Stimulated activated CD8-positive, alpha-beta memory T cell treated with anti-CD3 and anti-CD28 coated beads, Interleukin-2, amount 100 ng/mL, for 48 hours (primary cell): ENCODE measurements at places on chromosomes 1 and 21.

GRCh38 chr1:182495693-182496092, 45.7 kb downstream of the RGSL1 start:
- DNase-seq: no peak

- DNase-seq: no peak
These were observed 184.5 kb downstream of the CAMTA1 start for GRCh38 chr1:6969762-6970161.

DNA sequence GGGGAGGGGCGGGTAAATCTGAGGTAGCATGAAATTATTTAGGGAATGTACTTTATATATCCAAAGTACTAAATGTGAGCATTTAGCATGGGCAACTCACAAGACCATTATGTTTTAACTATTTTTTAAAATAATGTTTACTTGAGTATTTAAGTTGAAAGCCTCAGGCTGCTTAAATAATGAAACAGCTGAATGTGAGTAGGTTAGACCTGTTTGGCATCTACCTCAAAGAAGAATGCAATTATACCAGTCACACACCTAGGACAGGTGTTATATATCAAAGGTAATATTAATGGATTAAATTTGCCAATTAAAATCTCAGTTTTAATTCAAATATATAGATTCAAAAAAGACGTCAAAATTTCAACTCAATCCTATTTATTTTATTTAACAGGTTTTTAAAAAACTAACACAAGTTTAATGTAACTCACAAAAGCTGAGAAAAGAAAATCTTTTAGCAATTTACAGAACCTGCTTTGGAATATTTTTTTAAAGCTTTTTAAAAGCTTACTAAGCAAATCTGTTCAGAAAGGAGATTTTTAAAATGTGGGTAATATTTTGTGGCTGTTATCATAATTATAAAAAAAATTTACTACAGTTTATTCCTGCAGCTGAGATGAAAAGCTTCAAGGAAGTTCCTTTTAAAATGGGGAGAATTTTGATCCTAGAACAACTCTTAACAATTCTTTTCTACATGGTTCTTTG, 104.6 kb upstream of the LBR start:
- no peak for DNase-seq

- DNase-seq: no peak
These were observed 7.7 kb downstream of the POMGNT1 start for GRCh38 chr1:46190539-46190938.

DNA sequence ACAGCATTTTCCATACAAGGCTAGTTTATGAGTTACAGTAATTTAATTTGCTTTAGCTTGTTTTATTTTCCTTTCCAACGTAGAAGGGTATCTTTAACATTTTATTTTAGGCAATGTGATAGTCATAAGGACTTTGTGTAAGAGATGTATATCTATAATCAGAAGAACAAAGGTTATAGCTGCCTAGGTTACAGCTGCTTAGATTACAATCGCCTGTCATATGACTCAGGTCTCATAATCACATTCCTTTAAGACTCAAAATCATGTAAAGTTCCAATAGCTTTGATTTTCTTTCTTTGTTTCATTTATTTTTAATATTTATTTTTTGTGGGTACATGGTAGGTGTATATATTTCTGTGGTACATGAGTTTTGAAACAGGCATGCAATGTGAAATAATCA, 37.8 kb upstream of the COP1 start:
- no peak for DNase-seq

GRCh38 chr1:115771847-115772457, 3.4 kb upstream of the CASQ2 start:
- DNase-seq: no peak

- DNase-seq: no peak
These were observed 55.9 kb downstream of the BCAR3 start for GRCh38 chr1:93625582-93626327.

DNA sequence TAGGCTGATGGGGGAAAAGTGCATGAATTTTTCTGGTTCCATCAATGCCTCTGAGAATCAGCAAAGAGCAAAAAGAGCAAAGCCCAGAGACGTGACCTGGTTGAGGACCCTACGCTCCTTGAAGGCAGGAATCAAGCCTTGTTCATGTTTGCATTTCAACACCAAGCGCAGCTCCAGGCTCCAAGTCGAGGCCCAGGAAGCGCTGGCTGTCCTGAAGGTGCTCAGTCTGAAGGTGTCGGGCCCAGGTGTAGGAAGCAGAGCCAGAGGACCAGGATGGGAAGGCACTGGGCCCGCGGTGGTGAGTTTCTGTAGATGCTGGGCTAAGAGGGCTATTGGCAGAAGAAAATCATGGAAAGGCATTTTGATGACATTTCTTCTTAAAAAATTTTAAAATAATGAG, 25.6 kb upstream of the KCNE2 start:
- no peak for DNase-seq

GRCh38 chr1:209219791-209220524, 363.6 kb upstream of the CAMK1G start:
- no peak for DNase-seq

- no peak for DNase-seq
These were observed 41.5 kb downstream of the IGSF21 start for GRCh38 chr1:18149027-18149641.

DNA sequence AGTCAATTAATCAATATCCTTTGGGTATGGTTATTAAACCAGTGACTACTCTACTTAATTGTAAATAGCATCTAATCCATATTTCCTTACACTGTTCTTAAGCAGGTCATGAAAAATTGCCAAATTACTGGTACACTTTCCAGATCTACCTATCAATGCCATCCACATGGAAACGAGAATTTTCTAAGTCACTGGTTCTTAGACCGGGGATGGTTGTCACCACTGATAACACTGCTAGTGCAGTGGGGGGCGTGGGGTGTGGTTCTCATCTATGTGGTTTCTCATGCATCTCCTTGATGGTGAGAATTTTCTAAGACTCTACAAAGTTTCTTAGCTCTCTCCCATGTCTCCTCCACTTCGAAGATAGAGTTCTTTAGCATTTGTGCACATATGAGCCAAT, 63.7 kb upstream of the COG2 start:
- no peak for DNase-seq

GRCh38 chr1:104787866-104788510, 1038.3 kb downstream of the AMY1C start:
- no peak for DNase-seq

DNA sequence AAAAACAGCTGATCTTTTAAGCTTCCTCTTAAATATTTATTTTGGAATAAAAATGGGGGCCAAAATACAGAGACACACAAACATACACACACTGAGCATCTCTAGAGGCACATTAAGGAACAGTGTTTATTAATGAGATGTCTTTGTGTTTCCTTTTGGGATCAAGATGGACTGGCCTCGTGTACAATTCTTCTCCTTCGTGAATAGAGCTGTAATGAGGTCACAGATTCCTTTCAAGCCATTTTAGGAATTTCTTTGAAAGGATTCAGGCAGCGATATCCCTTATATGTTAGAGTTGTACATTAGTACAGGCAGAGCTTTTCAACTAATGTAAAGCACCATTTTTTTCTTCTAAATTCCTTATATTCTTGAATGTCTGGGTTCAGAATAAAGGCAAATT, 295.7 kb downstream of the CHRM3 start:
- no peak for DNase-seq

- DNase-seq: no peak
These were observed 2.7 kb downstream of the ZBTB21 start for GRCh38 chr21:42007356-42007940.

- DNase-seq: no peak
These were observed 84.8 kb upstream of the BTG3 start for GRCh38 chr21:17697473-17697872.

- no peak for DNase-seq
These were observed 2.5 kb downstream of the FCRL2 start for GRCh38 chr1:157774412-157774811.

DNA sequence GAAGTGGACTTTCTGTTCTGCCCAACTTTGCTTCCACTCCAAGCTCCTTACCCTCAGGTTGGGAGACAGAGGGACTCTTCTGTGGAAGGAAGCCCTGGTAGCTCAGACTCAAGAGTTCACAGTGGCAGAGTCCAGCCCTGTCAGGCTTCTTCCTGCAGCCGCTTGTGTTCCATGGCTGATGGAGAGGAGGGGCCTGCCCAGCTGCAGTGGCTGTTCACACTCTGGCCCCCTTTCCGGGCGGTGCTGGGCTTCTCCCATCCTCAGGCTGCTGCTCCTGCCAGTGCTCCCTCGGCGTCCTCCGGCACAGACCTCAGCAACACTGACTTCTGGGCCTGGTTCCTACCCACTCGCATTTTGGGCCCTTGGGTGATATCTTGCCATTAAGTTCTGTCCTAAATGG, 4.0 kb downstream of the KRTAP10-1 start:
- DNase-seq: no peak

DNA sequence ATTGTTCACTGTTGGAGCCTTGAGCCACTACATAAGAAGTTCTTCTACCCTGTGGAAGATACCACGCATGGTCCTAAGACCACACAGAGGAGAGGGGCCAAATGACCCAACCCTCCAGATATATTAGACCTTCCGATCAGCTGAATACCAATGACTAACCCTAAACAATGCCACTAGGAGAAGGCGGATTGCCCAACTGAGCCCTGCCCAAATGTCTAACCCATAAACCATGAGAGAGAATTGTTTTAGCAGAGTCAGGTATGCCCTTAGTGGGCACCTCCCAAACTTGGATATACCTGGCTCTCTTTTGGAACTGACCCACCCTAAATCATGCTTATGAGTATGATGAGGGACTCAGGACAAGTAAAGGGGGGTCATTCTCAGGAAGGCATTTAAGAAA, 12.3 kb downstream of the SMG5 start:
- DNase-seq: no peak

DNA sequence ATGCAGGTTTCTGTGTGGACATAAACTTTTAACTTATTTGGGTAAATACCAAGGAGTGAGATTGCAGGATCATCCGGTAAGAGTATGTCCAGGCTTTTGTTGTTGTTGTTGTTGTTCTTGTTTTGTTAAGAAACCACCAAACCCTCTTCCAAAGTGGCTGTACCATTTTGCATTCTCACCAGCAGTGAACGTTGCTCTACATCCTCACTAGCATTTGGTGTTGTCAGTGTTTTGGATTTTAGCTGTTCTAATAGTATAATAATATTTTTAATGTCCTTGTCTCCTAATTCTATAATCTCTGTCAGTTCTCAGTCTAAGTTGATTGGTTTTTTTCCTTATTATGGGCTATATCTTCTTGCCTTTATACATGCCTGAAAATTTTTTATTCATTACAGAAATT, 37.8 kb downstream of the TENT5C start:
- DNase-seq: no peak

- no peak for DNase-seq
These were observed 141.4 kb downstream of the SMYD3 start for GRCh38 chr1:246365708-246366107.
